NAMALWA (cell line): ENCODE measurements at places on chromosomes 3 and 15.

GRCh38 chr15:35496585-35496984 lies 49.4 kb downstream of the DPH6 start:
- DNase-seq, result peak; percentile 70

DNA sequence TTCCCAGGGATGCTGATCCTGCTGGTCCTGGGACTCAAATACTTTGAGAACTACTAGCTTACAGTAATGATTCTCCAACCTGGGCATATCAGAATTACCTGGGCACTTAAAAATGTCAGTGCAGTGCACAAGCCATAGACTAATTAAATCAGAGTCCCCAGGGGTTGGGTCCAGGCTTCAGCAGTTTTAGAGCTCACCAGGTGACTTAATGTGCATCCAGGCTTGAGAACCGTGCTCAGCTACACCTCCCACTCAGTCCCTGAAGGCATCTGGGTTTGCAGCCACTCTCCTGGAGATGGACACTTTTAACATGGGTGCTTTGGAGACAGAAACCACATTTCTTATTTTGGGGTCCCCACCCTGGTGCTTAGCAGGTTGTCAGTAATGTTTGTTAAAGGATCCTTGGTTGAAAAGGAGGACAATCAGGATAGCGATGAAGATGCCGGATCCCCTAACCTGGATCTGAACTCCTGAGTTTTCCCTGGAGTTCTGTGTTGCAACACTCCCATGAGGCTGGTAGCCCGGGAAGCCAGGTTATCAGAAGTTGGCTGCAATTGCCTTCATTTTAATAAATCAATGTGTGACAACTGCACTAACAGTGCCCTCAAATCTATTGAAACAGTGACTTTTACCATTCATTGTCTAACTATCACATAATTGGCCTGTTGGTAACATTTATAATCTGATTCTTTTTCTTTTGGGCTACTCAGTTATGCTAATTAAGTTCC lies 48.1 kb downstream of the BFSP2 start:
- peak; percentile 61 for DNase-seq

GRCh38 chr3:177547711-177548350 lies 350.5 kb upstream of the TBL1XR1 start:
- DNase-seq, result no peak

GRCh38 chr3:125605756-125606155 lies 10.5 kb upstream of the OSBPL11 start:
- DNase-seq, result no peak

GRCh38 chr3:112377568-112378071 lies 44.7 kb downstream of the CD200 start:
- no peak for DNase-seq

GRCh38 chr3:119069725-119070124 lies 35.1 kb upstream of the IGSF11 start:
- no peak for DNase-seq
